ENCODE measurements at places on chromosomes 11 and 22.

DNA sequence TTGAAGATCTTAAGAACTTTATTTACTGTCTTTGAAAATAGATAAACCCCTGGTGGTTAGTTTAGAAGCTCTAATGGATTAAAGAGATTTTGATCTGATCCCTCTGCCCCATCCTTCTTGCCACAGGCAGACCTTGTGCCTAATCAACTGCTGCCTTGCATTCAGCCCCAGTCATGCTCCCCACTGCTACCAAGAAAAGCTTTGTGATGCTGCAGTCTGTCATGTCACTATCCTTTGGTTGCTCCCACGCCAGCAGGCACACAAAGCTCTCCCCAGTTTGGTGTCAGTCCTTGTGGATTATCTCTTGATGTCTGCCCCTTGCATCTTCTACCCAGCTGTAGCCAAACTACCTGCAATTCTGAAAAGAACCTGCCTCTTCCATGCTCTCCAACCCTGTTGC is 112.2 kb downstream of the MTNR1B start:
- DNase-seq, result no peak

GRCh38 chr11:7418061-7418460 is 67.2 kb upstream of the OLFML1 start:
- DNase-seq, result no peak

DNA sequence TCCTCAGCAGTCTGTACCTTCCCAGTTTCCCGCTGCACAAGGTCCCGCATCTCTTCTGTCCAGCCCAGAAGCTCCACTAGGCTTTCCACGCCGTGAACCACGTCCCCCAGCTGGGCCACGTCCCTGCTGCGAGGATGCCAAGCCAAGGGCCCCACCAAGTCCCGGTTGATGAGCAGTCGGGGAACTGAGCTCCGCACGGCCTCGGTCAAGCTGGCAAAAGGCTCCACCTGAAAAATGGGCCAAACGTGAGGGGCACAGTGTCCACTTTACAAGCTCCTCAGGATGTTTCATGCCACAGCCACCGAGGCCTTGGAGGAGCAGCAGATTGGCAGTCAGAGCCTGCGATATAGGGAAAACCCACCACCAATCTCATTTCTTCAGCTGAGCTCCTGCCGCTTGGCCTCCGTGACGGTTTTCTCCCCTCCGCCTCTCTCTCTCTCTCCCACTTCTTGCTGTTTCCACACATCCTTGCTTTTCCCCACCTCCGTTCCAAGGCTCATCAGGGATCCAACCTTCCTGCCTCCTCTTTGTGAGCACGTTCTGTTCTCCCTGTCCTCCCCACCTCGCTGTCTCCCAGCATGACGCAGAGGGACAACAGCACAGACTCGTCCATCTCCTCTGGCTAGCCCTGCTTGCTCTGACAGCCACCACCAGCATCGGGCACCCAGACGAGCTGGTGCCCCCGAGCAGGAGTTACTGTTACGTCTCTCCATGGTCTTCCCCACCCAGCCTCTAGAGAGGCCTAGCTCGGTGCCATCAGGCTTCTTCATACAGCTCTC is 11.5 kb downstream of the RIC8A start:
- no peak for DNase-seq

GRCh38 chr11:80621871-80622270 is 1181.0 kb upstream of the TENM4 start:
- DNase-seq, result no peak

- DNase-seq, result no peak
Observed at GRCh38 chr22:32080904-32081303, 37.8 kb downstream of the SLC5A1 start.

GRCh38 chr22:27692243-27692642 is 109.3 kb downstream of the MN1 start:
- DNase-seq, result no peak

- no peak for DNase-seq
Observed at GRCh38 chr22:45224988-45225731, 15.5 kb downstream of the KIAA0930 start.

DNA sequence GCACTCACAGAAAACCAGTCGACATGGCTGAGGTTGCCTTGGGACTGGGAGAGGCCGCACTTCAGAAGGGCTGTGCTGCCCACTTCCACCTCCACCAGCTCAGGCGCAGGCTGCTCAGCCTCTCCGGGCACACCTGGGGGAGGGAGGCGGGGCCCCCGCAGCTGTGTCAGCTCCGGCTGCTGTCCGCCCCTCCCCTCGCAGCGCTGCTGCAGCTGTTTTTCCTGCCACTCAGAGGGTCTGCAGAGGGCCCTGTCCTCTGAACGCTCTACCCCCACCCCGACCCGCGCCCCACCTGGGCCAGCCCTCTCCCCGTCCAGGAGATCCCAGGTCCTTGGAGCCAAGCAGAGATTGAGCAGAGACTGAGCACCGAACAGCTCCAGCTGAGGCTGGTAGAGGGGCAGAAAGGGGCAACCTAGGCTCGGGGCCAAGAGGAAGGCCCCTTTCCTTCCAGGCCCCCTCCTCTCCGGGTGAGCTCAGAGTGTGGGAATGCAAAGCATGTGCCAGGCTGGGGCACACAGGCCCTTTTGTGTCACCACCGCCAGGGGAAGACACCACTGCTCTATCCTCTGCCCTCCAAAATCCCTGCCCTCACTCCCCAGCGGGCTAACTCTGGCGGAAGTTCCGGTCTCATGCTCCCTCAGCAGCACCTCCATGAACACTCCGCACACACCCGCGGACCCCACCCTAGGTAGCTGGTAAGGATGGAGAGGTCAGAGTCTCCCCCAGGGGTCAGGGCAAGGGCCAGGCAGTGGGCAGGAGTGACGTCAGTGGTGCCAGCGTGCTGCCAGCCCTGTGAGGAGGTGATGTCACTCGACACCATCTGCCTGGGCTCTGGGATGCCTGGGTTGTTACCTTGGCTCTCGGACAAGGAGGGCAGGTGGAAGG is 1.6 kb downstream of the MCAM start:
- DNase-seq, result no peak

DNA sequence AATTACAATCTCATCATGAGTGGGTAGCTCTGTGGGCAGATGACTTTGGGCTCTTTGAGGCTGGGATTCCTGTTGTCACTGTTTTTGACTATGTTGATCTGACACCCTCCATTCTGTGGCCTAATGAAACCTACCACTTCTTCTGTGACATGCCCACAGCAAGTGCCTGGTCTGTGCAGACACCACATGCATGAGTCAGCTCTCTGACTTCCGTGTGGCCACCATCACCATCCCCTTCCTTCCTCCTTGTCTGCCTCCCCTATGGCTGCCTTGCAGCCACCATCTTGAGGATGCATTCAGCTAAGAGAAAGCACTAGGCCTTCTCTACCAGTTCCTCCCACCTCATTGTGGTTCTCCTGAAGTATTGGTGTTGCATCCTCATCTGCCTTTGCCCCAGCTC is 15.3 kb upstream of the OR10V1 start:
- no peak for DNase-seq

DNA sequence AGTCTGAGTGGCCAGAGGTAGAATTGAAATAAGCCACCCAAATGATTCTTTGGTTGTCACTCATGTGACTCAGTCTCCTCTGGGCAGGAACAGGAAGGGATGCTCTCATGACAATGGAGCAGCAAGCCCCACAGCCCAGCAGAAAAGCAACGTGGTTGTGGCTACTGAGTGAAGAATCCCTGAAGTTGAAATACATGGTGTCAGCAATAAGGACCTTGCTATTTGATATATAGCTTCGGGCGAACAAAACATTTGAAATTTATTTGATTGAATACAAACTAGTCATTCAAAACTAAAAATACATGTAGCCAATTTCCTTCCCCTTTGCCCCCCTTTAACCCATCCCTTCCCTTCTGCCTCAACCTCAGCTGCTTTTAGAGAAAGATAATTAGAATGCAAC is 14.5 kb upstream of the DTX4 start:
- DNase-seq, result no peak

DNA sequence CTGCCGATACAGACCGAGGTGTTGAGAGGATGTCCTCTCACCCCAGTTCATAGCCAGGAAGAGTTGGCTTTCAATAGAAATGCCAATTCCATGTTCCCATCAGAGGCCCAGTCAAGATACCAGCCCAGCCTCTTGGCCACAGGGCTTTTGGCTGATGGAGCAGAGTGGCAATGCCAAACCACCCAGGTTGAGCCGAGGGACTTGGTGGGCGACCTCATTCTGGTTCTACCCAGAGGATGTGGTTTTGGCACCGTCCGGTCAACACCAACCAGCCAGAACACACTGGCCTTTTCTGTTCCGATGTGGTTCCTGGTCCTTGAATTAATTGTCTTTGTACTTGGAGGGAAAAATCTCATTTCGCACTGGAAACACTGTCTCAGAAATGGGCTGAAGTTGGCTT is 60.5 kb downstream of the COMMD9 start:
- DNase-seq, result no peak

- no peak for DNase-seq
Observed at GRCh38 chr11:6371825-6372224, 18.4 kb upstream of the SMPD1 start.

GRCh38 chr11:16933756-16934603 is 80.2 kb downstream of the PLEKHA7 start:
- no peak for DNase-seq

GRCh38 chr11:119892311-119892808 is 163.4 kb upstream of the NECTIN1 start:
- DNase-seq, result no peak

- DNase-seq, result peak; percentile 71
Observed at GRCh38 chr11:66336234-66337102, at the start of gene RIN1. RIN1 (minus strand) TSS chr11:66336434; CDS start chr11:66336402, 32 bp downstream.

- no peak for DNase-seq
Observed at GRCh38 chr11:63507511-63507910, 1.6 kb downstream of the LGALS12 start.

DNA sequence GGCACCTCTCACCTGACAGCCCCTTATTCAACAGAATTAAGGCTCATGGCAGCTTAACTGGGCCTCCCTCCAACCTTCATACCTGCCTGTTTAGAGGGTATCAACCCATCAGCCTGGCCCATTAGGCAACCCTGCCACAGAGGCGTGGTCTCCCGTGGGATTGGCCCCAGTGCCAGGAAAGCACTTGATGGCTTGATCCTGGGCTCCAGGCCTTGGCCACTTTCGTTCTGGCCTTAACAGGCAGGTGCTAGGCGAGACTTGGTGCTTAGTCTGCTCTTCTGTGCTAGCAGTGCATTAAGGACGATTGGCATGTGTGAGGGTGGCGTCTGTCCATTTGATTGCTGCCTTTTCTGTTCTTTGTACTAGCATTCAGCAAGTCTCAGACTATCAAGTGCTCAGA is 75.2 kb downstream of the CABIN1 start:
- DNase-seq, result no peak

- no peak for DNase-seq
Observed at GRCh38 chr11:125423247-125423849, 72.7 kb downstream of the FEZ1 start.

DNA sequence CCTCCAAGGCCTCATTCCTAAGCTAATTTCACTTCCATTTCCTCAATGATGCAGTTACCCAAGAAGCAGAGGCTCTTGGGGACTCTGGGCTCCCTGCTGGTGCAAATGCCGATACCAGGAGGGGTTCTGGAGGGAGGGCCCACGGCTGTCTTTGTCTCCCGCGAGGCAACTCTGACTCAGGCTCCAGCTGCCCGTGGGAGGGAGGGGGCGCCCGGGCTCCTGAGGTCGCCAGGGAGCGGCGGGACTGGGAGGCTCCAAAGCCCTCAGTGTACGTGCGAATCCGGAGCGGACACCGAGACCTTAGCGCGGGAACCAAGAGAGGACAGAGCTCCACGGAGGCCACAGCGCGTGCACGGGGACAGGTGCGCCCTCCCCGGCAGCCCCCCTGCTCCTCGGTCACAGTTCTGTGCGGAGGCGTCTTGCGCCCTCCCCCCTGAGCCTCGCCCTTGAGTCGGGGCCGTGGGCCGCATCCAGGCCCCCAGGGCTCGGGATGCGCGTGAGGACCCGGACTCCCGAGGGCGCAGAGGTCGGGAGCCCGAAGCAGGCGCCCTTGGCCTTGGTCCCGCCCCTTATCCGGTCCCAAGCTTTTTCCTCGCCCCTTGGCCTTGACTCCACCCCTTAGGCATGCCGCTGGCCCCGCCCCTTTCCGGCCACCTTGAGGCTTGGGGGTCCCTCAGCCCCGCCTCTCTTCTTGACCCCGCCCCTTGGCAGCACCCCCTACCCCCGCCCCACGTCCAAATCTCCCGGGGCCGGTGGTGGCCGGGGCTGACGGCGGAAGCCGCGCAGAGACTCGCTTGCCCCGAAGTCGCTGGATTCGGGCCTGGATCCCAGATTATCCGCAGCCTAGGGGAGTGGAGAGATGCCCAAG is 4.7 kb upstream of the SHISA8 start:
- no peak for DNase-seq

DNA sequence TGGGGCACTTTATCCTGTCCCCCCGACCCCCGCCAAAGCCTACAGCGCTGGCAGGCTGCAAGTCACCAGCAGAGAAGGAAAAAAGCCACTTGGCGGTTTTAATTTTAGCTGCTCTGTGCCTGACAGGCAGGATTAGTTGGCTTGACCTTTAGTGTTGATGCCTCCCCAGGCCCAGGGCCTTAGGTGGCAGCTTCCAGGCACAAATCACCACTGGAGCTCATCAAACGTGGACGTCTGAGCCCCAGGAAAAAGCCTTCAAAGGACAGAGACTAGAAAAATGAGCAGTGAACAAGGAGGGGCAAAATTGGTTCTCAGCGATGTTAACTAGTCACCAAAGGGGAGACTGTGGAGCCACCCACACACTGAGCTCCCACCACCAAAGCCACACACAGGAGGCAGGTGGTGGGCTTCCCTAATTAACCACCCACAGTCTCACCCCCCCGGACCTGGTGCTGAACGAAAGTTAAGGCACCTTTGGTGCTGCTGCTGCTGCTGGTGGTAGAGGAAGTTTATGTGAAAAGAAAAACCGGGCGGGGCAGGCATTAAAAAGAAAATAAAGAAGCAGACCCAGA is 4.4 kb upstream of the PYGM start:
- DNase-seq, result no peak

- no peak for DNase-seq
Observed at GRCh38 chr22:43388420-43388851, 23.4 kb upstream of the MPPED1 start.

- DNase-seq, result no peak
Observed at GRCh38 chr11:120224972-120225909, 14.4 kb downstream of the OAF start.

DNA sequence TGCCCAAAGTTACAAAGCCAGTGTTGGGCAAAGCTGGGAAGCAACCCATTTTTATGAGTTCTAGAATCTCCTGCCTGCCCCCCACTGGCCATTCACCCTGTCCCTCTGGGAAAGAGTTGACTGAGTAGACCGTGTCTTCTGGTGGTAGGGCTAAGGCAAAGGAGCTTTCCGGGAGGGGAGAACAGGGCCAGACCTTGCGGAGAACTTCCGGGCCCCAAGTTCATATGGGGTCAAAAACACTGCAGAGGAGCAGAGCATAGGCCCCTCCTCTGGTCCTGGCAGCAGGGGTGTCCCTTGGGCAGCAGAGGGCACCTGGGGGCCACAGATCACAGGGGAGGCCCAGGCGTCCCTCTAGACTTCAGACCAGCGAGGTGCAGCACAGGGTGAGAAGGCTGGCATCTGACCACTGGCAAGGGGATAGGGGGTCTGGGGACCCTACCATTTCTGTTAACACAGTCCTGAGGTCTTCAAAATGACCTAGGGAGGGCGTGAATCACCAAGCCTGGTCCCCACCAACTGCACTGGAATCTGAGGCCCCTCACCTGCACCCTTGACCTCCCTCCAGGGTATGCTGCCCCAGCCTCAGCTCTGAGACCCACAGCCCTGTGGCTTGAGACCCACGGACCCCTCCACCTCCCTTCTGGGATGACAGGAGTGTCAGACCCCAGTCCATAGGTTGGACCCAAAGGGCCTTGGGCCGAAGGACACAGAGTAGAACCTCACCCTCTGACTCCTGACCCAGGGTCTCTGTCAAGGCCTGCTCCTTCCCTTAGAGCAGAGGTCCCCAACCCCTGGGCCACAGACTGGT is 1.3 kb upstream of the ARAP1 start:
- no peak for DNase-seq

All from AG04449 (cell line).